Thyroid gland (tissue), 4 donors: ENCODE measurements at places on chromosomes 2 and 18. TPM values are rescaled to one million over a fixed set of nuclear protein-coding genes. Genes with fewer than 3 reads are reported as not detected.

Gene TSPYL6
- total RNA-seq = 0.54 TPM

Gene ZNF2
- total RNA-seq = 7.5 TPM

Gene IL1F10
- total RNA-seq = not detected

Gene LCT
- total RNA-seq = 0.24 TPM

Gene BCL2L11
- 59.9 TPM for total RNA-seq

Gene SLC19A3
- total RNA-seq = 2.6 TPM

Gene RFTN2
- total RNA-seq = 8.6 TPM

Gene GAREM2
- total RNA-seq = 1.2 TPM

Gene ABCG8
- total RNA-seq = not detected

Gene COL3A1
- total RNA-seq = 48.4 TPM

Gene APLF
- 9.1 TPM for total RNA-seq

Gene PAX3
- not detected for total RNA-seq
